ENCODE measurements at places on chromosomes 6 and 20.

DNA sequence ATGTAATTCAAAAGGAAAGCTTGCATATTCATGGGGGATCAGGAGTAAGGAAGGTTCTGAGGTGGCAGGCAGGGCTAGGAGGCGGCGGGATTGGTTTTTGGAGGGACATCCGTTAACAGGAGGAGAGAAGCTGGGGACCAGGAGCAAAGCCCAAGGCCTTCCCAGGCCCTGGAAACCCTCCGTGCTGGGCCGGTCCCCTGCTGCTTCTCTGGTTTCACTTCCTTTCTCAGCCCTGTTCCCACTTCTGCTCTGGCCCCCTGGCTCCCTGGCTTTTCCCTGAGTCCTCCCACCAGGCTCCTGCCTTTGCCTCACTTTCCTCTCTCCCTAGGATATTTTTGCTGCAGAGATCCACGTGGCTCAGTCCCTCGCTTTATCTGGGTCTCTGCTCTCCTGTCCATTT is 26.4 kb upstream of the SALL4 start:
- no peak for DNase-seq

GRCh38 chr6:36940027-36940426 is 14.5 kb upstream of the PI16 start:
- DNase-seq, result no peak

DNA sequence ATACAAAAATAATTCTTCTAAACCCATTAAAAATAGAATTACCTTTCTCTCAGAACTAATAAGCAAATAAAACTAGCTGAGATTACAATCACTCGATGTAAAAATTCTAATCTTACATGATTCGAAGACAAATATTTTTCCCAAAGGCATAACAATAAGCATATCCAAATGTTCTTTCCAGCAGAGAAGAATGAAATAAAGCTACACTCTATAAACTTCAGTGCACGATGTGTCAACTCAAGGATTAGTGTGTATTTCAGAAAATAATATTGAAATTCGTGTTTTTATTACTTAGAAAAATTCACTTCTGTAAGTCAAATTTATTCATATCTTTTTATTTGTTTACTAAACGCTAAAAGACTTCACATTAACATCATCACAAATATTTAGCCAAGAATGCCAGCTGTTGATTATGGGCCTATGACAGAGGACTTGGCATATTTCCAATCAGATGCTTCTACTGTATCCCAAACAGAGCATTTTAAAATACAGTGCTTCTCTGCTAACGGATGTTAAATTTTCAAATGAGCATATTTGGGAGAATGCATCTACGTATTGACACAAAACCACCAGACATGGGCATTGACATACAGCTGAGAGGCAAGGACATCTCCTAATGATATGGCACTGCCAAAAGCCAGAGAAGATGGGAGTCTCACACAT is 54.7 kb upstream of the PDE7B start:
- DNase-seq, result no peak

GRCh38 chr20:56245761-56246160 is 2.8 kb upstream of the MC3R start:
- no peak for DNase-seq

DNA sequence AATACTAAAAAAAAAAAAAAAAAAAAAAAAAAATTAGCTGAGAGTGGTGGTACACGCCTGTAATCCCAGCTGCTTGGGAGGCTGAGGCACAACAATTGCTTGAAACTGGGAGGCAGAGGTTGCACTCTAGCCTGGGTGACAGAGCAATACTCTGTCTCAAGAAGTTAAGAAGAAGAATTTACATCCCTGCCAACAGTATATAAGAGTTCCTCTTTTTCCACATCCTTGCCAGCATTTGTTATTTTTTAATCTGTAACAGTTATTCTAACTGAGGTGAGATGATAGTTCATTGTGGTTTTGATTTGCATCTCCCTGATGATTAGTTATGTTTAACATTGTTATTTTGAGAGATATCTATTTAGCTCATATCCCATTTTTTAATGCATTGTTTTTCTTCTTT is 20.3 kb upstream of the DYNLRB1 start:
- no peak for DNase-seq

DNA sequence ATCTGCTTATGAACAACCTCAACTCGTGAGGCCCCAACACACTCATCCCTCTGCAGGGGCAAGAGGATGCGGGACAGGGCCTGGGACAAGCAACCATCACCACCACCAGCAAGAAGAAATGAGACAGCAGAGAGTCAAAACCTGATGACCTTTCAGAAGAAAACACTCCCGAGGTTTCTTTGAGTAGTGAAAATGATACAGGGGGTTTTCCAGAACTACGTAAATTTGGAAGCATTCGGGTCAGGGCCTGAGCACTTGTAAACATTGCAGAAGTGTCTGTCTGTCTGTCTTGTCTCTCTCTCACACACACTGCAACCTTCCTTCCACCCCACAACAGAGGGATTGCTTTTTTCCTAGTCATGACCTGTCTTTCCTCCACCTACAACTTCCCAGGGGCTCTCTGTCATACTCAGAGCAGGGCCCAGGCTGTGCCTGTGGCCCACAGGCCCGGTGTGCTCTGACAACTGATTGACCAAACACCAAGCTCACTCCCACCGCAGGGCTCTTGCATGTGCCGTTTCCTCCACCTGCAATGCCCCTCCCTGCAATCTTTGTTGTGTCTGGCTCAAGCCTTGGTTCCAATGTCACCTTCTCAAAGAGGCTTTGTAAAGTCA is 90.9 kb downstream of the BMP7 start:
- DNase-seq, result no peak

GRCh38 chr6:31538805-31539400 is 2.9 kb downstream of the DDX39B start:
- no peak for DNase-seq

GRCh38 chr6:17688481-17688880 is 18.2 kb downstream of the NUP153 start:
- no peak for DNase-seq

DNA sequence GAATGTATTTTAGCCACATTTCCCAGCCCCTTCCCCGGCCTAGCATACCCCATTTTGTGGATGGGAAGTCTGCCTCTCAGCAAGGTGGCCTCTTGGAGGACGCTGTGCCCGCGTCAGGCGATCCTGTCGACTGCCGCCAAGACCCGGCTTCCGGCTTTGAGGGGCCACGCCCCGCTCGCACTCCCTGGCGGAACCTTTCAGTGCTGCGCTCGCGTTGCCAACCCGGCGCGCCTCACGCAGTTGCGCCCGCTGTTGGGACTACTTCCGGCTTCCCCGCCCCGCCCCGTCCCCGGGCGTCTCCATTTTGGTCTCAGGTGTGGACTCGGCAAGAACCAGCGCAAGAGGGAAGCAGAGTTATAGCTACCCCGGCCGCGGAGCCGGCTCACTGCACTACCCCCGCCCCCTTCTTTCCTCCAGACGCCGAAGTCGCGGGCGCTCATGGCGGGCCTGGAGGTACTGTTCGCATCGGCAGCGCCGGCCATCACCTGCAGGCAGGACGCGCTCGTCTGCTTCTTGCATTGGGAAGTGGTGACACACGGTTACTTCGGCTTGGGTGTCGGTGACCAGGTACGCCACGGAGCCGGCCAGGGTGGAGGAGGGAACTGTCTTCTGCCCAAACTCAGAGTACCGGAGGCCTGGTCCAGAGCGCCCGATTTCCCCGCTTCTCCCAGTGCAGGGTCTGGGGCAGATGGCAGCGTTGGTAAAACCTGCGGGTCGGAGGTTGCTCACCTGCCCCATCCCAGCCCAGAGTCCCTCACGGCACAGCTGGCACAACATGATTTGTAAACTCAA is at the start of gene PSMF1:
TSS of gene PSMF1 (plus strand) at position 267 of the 792 bp plus-strand sequence. CDS start at position 439, 172 bp downstream.
- peak; percentile 96 for DNase-seq

DNA sequence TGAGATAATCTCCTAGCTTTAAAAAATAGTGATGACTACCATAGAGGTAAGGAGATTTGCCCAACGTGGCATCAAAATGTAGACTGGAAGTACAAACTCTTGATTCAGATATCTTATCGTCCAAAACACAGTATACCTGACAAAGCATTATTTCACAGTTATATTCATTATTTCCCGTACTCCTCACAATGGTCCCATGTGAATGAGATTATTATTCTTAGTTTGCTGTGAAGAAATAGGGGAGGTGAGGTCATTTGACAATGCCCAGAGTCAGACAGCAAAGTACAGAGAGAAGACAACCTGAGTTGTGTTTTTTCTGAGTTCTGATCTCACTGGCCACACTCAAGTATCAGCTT is 1.2 kb upstream of the TFB1M start:
- DNase-seq, result no peak

DNA sequence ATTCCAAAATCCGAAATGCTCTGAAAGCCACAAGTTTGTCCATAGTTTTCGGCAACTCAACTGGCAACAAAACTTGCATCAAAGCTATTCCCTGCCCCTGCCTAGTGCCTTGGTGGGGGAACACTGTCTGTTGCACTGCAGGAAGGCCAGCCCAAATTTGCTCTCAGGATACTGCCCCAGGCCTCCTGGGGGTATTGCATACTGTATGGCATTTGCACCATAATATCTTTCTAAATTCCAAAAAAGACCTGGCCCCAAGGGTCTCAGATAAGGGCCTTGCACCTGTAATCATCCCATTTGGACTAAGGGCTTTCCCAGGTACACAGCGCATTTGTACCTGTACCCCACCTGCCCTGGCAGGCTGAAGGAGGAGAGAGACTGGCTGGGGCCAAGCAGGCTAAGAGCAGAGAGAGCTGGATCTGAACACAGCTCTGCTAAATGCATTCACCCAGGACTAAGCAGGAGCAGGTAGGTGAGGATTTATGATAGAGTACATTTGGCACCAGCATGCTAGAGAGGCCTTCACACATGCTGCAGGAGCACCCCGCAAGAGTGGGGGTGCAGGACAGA is 4.0 kb upstream of the GRM4 start:
- no peak for DNase-seq

DNA sequence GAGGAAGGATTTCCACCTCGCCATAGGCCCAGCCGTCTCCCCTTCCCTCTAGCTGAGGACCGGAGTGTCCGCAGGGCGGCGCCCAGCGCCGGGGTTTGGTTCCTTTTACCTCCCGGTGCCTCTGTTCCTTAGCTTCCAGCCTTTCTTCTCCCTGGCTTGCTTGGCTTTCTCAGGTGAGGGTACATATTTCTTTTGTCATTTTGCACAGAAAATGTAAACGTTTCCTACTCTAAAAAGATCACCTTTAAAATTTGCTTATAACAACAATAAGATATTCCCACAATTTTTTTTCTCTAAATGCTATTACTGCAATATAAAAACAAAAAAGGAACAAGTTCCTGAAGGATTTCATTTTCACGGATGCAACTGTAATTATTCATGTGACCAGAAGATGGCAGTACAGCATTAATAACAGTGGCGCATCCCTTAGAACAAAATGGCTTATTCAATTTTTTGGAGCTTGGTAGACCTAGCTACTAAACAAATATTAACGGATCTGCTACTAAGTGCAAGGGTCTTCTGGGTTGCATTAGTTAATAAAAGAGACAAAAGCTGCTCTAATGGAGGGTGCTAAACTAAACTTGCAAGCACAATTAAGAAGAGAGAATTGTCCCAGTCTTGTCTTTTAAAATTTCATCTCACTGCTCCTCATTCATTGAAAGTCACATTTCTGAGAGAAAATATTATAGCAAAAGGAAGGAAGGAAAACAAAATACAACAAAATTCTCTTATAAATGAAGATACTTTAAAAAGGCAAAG is 172.9 kb downstream of the ADGRG6 start:
- DNase-seq, result no peak

GRCh38 chr6:83309344-83309743 is 116.2 kb downstream of the RWDD2A start:
- no peak for DNase-seq

- DNase-seq, result no peak
Observed at GRCh38 chr6:149477544-149477943, 7.3 kb downstream of the ZC3H12D start.

DNA sequence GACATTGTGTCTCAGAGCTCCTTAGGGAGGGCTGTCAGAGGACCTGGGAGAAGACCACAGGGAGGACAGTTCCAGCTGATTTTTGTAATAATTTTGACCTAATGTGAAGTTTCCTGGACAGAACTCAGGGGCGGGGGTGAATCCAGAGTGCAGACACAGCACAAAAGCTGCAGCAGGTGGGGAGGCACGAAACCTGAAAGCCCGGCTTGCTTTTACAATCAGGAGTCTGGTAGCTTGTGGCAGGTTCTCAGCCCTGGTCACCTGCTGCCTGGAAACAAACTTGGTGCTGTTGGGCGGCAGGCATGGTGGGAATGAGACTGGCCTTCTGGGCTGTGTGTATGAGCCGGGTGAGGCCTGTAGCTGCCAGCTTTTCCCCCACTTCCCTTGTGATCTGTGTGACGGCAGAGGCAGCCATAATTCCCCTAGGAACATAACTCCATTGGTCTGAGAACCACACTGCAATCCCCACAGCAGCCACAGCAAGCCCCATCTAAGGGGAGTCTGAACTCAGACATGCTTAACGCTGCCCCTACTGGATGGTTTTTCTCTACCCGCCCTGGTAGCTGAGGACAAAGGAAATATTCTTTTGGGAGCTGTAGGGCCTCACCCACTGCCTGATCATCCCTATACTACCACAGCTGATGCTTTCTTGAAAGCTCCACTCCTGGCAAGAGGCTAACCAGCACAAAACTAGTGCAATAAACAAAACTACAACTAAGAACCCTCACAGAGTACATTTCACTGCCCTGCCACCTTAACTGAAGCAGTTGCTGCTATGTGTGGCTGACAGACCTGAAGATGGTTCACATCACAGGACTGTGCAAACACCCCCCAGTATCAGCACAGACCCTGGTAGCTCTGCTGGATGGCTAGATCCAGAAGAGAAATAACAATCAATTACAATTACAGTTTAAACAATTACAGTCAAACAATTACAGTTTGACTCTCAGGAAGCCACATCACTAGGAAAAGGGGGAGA is 1055.1 kb upstream of the GJE1 start:
- DNase-seq, result peak; percentile 4

- no peak for DNase-seq
Observed at GRCh38 chr20:2227861-2228260, 67.9 kb upstream of the TGM3 start.

DNA sequence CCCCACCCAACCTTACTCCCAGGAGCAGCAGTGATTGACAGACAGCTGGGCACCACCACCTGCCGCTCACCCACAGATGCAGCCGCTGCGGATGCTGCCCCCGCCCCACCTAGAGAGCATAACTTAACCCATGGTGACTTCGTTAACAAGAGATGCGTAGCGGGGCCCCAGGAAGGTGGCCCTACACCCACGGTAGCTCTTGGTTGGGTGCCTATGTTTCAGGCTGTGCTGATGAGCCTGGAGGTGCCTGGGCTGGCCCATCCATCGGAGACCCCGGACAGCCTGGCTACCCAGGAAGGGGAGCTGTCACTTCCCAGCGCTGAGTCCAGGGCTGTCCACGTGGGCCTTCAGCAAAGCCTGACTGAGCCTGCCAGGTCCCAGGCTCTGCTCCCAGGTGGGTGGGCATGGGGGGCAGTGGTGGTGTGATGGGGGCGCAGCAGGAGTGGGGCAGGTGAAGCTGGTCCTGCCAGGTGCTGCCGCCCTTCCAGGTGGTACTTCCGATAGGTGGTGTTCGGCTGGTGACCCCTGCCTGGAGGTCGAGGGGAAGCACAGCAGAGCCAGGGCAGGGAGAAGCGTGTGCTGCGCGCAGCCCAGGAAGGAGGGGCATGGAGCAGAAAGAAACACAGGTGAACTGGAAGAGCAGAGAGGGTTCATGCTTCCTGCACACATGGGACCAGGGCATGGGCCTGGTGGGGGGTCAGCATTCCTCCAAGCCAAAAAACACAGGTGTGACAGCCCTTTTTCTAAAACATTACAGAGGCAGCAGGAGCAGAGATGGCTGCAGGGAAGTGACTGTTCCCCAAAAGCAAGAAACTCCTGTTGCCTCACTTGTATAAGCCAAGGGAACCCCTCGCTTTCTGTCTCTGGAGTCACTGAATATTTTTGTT is 56.9 kb downstream of the SYNJ2 start:
- no peak for DNase-seq
